Right cardiac atrium (tissue), 5 donors: ENCODE measurements at places on chromosomes 5 and 9. TPM values are rescaled to one million over a fixed set of nuclear protein-coding genes. Genes with fewer than 3 reads are reported as not detected.

The CER1 gene
- not detected for total RNA-seq

The LEAP2 gene
- total RNA-seq, result 1.5 TPM

- no peak for DNase-seq
These were observed 4.2 kb upstream of the HAVCR2 start for GRCh38 chr5:157113002-157113401.

DNA sequence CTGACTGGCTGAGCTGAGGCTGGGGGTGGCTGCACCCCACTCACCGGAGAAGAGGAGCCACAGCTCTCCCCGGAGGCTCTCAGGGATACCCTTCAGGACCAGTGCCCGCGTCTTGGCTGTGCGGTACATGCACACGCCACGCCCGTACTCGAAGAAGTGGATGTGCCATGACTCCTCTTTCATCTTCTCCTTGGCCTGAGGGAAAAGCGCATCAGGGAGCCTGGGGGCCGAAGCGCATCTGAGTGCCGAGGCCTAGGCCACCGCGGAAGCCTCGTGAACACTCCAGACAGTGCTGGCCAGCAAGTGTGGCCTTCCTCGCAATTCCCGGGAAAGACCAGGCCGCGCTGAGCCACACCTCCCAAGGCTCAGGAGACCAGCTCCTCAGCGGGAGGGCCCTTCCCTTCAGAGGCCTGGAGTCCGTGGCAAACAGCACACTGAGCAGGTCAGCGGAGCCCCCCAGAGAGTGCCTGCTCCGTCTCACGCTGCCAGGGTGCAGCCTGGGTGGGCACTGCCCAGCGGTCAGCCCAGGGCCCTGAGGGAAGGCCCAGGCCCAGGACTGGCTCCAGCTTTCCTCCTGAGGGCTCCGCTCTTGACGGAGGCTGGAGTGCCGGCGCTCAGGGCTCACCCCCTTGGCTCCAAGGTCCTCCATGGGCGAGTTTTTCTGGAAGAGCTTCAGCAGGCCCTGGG lies 20.5 kb upstream of the MRNIP start:
- DNase-seq, result no peak

DNA sequence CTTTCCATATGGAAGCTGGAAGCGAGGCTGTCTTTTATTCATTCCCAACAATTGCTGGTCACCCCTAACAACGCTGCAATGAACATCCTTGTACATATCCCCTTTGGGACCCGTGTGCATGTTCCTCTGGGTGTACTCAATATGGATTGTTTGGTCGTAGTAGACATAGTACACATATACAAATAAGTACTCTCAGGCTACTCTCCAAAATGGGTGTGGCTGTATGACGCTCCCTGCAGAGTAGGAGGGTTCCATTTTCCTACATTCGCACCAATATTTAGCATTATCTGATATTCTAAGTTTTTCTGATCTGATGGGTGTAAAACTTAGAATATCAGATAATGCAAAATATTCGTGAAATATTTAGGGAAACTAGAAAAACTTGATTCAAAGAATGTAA lies 23.2 kb upstream of the NAA35 start:
- DNase-seq, result no peak

DNA sequence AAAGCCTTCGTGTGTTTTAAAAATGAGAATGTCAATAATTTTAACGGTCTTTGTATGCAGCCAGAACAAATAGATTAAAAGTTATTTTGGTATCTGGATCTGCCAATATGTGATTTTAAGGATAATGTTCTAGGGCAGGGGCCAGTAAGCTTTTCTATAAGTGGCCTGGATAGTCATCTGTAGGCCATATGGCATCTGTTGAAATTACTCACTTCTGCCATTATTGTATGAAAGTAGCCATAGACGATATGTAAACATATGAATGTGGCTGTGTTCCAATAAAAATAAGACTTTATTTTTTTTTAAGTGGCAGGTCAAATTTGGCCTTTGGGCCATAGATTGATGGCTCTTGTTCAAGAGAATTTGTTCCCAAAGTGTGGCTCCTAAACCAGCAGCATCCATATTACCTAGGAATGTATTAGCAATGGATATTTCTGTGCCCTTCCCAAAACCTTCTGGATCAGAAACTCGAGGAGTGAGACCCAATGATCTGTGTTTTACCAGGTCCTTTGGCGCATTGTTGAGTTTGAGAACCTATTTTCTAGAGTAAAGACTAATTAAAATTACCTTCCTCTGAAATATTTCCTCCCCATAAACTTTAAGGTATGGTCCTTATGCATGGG lies 55.9 kb downstream of the C6 start:
- no peak for DNase-seq
